Aorta (tissue), 5 donors: ENCODE measurements at places on chromosomes 12 and 14. TPM values are rescaled to one million over a fixed set of nuclear protein-coding genes. Genes with fewer than 3 reads are reported as not detected.

The MMP19 gene
- 8.9 TPM for polyA plus RNA-seq

The CLEC9A gene
- not detected for polyA plus RNA-seq

The APOF gene
- not detected for polyA plus RNA-seq

The KLRK1 gene
- polyA plus RNA-seq: 0.59 TPM

The SERPINA3 gene
- 117 TPM for polyA plus RNA-seq

The BDKRB1 gene
- polyA plus RNA-seq: 0.18 TPM

The SDSL gene
- polyA plus RNA-seq: 13.4 TPM

The MANSC1 gene
- polyA plus RNA-seq: 33.6 TPM

The CFAP54 gene
- not detected for polyA plus RNA-seq

The MYO1H gene
- polyA plus RNA-seq: not detected

The NR4A1 gene
- 392 TPM for polyA plus RNA-seq

The NRXN3 gene
- 6.7 TPM for polyA plus RNA-seq

The DDN gene
- 0.50 TPM for polyA plus RNA-seq

The ARMH4 gene
- polyA plus RNA-seq: 1.8 TPM

The ACOT6 gene
- polyA plus RNA-seq: not detected

The CABP1 gene
- polyA plus RNA-seq: 1.7 TPM

The NTF3 gene
- polyA plus RNA-seq: 12.7 TPM

The PRR4 gene
- polyA plus RNA-seq: 3.3 TPM

The DNAJC22 gene
- polyA plus RNA-seq: 0.50 TPM

The SDR9C7 gene
- not detected for polyA plus RNA-seq

The GTF2H3 gene
- 11.4 TPM for polyA plus RNA-seq

The LRRIQ1 gene
- not detected for polyA plus RNA-seq

The SLC6A13 gene
- polyA plus RNA-seq: not detected

The GPN3 gene
- 26.7 TPM for polyA plus RNA-seq

The B3GNT4 gene
- 0.38 TPM for polyA plus RNA-seq

The STRAP gene
- 120 TPM for polyA plus RNA-seq

The OTX2 gene
- not detected for polyA plus RNA-seq

The CLEC2A gene
- polyA plus RNA-seq: not detected
